Stimulated activated CD8-positive, alpha-beta memory T cell treated with anti-CD3 and anti-CD28 coated beads, Interleukin-4, amount 100 ng/mL, for 1 hour (primary cell): ENCODE measurements at places on chromosomes 12 and 14.

GRCh38 chr14:69980457-69981425, 101.5 kb downstream of the SMOC1 start:
- no peak for DNase-seq

DNA sequence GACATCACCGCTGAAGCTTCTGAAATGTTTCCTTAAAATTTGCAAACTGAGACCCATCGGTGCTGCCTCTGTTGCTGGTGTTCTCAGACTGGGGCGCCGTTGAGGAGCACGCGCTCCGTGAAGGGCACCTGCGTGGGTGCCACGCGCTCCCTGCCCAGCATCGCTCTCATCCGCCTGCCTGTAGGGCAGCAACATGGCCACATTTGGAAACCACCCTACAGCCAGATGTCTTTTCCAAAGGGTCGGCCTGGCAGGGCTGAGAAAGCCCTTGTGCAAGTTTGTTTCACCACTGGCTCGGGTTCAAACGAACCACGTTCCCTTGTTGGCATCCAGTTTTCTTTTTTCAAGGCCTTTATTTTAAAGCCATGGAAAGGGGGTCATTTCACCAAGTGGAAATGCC, 13.9 kb downstream of the ADGRD1 start:
- DNase-seq = no peak

GRCh38 chr12:128109236-128109635, 157.7 kb upstream of the TMEM132C start:
- DNase-seq = no peak

GRCh38 chr12:121224591-121224990, 14.7 kb downstream of the P2RX4 start:
- no peak for DNase-seq

- DNase-seq = no peak
Measured at GRCh38 chr12:95116773-95117172, 43.4 kb upstream of the NR2C1 start.

DNA sequence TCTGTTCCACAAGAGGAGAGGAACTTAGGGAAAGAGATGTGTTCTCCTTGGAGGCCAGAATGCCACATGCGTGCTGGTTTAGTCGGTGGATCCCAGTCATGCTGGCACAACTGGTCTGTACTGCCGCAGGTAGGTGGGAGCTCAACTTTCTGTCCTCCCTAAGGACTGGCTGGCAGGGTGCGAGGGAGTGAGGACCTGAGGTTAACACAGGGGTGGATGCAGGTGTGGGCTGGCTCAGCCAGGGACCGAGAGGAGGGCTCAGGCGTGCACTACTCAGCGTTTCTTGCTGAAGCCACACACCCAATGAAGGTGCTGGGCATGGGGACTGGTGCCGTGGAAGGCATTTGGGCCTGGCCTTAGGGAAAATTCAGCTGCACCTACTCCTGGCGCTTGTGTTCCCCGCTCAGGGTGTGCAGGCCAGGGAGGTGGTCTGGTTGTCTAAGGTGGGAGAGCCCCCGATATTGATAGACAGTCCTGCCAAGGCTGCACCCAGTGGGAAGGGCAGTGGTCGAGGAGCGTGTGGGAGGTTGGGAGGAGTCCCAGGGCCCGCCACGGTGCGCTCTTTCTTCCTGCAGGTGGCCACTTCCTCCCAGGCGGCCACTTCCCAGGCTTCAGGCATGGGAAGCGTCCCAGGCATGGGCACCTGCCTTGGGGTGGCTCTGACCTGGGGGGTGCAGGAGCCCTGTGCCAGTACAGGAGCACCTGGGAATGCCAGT, 138.4 kb downstream of the ADGRD1 start:
- no peak for DNase-seq

GRCh38 chr12:32255588-32255987, 143.8 kb upstream of the FGD4 start:
- DNase-seq = no peak

DNA sequence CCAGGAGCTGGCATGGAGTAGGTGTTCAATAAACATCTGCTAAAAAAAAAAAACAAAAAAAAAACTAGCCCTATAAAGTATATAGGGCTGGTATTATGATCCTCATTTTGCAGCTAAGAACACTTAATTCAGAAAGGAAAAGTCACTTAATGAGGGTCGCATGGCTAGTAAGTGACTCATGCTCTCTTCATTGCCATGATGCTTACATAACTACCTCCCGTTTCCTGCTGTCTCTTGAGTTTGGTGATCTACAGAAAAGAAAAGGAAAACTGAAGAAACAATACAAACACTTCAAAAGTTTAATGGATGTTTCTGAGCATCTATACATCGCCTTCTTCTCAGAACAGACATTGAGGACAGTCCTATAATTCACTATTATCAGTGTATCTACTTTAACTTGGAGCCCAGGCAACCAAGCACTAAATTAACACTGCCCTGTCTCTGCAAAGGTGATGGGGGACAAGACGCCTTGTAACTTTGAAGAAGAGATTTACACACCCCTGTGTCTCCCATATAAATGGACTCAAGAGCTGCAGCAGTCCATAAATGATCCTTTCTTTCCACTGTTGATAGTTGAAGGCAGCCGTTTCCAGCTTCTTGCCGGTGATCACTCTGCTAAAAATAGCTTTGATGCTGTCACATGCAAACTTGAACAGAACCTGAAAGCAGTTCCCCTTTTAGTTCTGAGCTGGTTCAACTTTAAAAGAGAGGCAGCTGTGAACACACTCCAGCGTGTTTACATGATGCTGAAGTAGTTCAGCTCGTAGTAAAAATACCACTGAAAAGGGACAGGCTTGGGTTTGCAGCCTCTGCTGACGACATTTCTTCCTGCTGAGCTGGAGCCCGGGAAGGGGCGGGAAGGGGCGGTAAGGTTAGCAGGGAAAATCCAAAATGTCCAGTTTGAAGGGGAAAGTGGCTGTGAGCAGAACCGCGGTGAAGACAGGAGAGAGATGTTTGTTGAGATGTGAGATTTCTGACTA, 113.3 kb downstream of the FOXN3 start:
- DNase-seq = no peak

GRCh38 chr12:44847888-44848702, 28.0 kb downstream of the NELL2 start:
- no peak for DNase-seq

DNA sequence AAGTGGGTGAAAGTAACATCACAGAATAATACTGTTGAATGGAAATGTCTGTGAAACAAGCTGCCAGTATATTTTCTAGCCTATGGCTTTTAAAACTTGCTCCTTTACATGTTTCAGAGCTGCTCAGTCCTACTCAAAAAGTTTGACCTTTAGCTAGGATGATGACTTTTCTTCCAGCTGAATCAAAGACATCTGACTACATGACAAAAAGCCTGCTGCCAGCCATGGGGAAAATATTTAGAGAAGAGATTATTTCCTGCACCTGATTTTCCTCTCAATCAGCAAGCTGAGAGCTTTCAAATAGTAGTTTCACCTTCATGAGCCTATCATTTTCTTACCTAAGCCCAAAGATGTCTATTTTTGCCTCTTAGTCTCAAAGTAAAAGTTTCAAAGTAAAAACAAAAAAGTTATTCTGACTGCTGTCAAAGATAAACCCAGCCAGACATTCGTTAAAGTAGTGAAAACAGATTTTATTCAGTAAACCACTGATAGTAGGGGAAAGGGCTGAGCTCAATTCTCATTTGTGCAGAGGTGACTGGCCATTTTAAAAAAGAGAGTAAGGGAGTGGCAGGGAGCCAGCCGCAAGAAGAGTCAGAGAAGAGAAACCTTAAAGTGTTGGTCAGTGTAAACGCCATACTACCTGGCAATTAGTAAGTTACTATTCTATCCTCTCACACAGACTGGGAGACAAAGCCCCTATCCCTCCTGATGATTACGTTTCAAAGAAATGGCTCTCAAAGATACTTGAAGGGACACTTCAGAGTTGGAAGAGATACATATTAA, 2.2 kb downstream of the ATP6V1D start:
- no peak for DNase-seq

GRCh38 chr12:26845057-26845666, 12.2 kb upstream of the ITPR2 start:
- no peak for DNase-seq

DNA sequence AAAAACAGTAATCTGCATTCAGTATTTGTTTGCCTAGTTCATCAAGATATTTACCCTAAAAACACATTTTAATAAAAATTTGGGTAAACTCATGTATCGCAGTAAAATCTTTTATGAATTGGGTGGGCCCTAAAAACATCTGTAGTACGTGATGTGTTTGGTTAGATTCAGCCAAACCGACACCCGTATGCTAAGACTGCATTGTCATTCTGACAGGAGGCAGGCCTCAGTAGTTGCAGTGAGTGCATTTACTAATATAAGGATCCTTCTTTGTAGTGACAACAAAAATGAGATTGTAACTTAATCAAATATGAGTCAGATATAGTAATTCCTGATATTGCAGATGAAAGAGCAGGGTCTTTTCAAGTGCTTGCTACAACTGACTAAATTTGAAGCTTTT, 191.8 kb downstream of the SLC16A7 start:
- no peak for DNase-seq
